ENCODE measurements at places on chromosomes 11 and 22. TPM values are rescaled to one million over a fixed set of nuclear protein-coding genes. Genes with fewer than 3 reads are reported as not detected.

Gene LMNTD2
- total RNA-seq, result 0.54 TPM

Gene PRDX5
- total RNA-seq, result 229 TPM

Gene RBMXL2
- not detected for total RNA-seq

Gene ENTHD1
- total RNA-seq, result not detected

Gene OR2D2
- total RNA-seq, result not detected

Gene PLEKHA7
- 10.2 TPM for total RNA-seq

Gene MMP1
- 1.9 TPM for total RNA-seq

Gene MS4A6A
- not detected for total RNA-seq

Measured in Daoy (cell line).